ENCODE measurements at places on chromosomes 6 and 20. TPM values are rescaled to one million over a fixed set of nuclear protein-coding genes. Genes with fewer than 3 reads are reported as not detected.

Gene TINAG
- 55.5 TPM for total RNA-seq

Gene TCP11
- total RNA-seq = not detected

Gene CFAP61
- total RNA-seq = 0.35 TPM

Gene SDCBP2
- 447 TPM for total RNA-seq

Gene RBCK1
- total RNA-seq = 117 TPM

Gene AKIRIN2
- total RNA-seq = 41.0 TPM

GRCh38 chr20:56171087-56172012, 77.2 kb upstream of the MC3R start:
- no peak for DNase-seq

DNA sequence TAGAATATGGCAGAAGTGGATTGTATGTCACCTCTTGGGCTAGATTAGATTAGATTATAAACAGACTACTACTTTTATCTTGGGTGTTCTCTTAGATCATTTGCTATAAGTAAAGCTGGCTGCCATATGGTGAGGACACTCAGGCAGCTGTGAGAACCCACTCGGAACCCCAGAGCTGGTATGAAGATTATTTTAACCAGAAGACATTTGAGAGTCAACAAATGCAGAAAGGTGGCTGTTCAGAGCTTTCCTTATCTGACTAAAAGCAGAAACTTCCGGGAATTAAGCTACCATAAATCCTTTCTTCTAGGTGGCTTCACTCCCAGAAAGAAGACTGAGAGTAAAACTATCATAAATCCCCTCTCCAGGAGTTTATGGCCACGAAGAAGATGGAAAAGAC, 91.9 kb downstream of the RNGTT start:
- DNase-seq = no peak

GRCh38 chr6:36478051-36478526, 35.3 kb downstream of the KCTD20 start:
- DNase-seq = no peak

All from mucosa of descending colon (tissue), 3 donors.